ENCODE measurements at places on chromosomes 6 and 20.

DNA sequence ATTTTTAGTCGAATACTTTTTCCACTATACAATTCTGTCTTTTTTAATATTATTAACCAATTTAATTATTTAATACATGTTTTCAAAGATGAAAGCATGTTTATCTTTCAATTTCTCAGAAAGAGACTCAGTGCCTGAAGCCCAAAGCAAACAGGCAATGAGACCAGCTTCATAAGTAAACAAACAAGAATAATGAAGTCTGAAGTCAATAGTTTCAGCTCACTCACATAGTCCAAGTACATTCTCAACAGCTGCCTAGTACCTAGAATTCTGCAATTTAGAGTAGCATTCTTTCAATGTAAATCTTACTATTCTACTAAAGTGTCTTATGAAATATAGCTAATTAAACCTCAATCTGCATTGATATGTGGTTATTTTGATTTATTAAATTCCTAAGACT is 626.5 kb upstream of the NRSN1 start:
- DNase-seq = no peak

DNA sequence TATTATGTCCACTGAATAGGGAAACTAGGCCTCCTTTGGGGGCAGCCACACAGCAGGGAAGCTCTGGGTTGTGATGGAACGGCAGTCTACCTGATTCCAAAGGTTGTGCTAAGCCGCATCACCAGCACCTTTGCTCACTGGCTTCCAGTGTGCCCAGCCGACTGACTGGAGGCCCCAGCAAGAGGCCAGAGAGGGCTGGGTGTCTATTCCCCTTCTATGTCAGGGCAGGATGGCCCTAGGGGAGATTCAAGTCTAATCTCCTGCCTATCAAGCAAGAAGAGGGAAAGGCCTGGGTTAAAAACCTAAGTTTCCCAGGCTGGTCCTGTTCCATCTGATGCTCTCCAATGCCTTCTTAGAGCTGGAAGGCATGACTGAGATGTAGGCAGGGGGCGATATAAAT is 53.6 kb downstream of the JPH2 start:
- no peak for DNase-seq

DNA sequence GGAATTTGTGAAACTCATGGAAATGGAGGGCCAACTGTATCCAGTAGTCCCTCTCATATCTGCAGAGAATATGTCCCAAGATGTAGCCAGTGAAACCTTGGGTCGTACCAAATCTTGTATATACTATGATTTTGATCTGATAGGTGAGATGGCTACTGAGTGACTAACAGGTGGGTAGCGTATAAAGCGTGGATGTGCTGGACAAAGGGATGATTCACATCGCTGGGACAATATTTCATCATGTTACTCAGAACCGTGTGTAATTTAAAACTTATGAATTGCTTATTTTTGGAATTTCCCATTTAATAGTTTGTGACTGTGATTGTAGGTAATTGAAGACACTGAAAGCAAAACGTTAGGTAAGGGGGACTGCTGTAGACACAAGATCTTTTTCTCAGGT is 144.1 kb downstream of the SMAP1 start:
- no peak for DNase-seq

- no peak for DNase-seq
Measured at GRCh38 chr6:15301179-15302006, 55.5 kb downstream of the JARID2 start.

DNA sequence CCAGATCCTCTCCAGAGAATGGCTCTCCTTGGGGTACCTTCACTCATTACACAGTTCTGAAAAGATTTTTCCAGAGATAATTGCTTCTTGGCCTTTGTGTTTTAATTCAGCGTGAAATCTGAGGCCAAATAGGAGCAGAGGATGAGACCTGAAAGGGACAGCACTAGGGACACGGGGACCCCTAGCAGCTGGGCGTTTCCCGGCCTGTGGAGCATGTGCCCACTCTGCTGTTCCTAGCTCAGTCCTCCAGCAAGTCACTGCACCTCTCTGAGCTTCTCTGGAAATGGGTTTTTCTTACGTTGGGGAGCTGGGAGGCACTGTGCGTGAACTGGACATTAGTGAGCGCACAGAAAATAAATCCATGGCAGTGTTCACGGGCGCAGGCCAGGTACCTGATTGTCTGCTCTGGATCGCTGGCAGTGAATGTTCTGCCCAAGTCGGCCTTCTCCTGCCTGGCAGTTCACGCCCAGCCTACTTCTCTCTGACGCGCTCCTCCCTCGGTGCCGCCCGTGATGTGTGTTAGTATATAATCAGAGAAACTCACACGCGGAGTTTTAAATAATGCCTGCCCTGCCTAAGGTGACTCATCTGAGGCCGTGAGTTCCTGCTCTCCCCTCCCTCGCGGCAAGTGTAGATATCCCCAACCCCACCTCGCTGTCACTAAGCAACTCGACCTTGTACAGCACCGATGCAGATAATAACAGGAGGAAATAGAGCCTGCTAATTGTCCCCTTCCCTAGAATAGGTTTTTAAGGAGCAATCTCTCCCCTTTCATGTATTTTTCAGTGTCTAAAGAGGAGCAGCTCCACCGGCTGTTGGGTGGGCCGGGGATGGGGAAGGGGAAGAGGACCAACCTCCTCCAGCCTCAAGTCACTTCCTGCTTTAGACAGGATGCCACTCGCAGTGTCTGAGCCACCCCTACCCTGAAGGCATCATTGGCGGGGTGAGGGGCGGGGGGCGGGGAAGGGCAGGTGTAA is 2.7 kb upstream of the TUBB2A start:
- DNase-seq = peak; percentile 50

DNA sequence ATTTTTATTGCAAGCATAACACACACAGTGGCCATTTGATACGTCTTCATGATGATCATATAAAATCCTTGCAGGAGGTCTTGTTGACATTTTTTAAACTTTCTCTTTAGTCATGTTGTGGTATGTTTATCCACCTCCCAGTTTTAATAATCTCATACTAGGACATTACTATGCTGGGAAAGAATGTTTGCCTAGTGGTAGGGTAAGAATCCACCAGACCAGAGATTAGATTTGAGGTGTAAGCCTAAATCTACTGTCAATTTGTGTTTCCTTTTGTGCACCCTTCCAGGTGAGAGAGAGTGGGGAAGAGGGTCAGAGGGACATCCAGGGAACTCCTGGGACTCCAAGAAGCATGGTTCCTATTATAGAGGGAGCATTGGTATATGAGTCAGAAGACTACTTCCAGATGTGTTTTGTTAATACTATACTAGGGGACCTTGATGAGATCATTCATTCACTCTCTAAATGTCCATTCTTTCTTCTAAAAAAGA is 298.3 kb upstream of the SASH1 start:
- no peak for DNase-seq

DNA sequence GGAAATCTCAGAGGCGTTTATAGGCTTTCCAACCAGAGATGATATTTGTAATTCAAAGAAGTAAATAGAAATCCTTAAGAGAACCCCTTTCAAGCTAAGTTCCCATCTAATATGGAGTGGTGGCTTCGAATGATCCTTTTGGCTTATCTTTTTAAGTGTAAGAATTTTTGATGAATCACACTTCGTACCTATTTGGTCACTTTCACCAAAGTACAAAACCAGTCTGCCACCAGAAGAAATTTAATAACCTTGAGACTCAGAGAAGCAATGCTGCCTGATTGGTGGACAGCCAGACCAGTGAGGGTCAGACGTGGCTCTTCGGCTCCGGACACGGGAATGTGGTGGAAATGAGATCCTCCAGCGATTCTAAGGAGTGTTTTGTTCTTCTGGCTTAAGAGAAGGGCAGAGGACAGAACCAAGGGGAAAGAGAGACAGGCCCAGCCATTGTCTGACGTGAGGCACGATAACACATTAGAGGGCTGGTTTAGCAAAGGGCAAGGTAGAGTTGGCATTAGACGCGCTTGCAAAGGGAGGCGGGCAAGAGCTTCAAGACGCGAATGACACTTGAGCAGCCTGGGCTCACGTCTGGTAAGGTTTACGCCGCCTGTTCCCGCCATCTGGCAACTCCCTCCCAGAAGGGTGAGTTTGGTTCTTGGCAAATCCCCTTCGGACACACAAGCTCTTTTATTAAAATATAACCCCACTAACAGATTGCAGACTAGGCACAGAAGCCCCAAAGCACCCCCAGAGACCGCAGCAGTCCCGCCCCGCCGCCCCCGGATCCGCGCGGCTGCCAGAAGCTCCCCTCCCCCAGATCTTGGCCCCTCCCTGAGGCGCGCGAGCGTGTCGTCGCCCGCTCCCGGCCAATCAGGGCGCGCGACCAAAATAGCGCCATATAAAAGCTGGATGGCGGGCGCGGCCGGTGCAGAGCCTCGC is 50.0 kb upstream of the EZR start:
- DNase-seq = no peak

DNA sequence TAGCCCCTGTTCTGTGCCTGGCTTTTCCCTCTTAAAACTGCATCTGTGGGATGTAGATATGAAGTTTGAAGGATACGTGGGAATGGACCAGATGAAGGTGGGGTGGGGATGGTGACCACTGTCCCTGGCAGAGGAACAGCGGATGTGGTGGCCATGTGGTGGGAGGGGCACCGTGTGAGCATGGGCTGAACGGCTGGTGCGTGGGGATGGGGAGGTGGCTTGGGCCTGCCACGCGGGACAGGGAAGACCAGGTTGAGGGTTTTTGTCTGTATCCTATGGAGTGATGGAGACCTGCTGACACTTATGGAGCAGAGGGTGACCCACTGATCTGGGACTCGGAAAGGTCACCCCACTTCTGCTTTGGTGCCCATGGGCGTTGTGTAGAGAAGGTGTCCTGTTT is 19.2 kb downstream of the PHACTR3 start:
- no peak for DNase-seq

- no peak for DNase-seq
Measured at GRCh38 chr6:21163110-21163837, 430.3 kb upstream of the SOX4 start.

GRCh38 chr20:53036992-53037391 is 64.8 kb downstream of the TSHZ2 start:
- DNase-seq = no peak

DNA sequence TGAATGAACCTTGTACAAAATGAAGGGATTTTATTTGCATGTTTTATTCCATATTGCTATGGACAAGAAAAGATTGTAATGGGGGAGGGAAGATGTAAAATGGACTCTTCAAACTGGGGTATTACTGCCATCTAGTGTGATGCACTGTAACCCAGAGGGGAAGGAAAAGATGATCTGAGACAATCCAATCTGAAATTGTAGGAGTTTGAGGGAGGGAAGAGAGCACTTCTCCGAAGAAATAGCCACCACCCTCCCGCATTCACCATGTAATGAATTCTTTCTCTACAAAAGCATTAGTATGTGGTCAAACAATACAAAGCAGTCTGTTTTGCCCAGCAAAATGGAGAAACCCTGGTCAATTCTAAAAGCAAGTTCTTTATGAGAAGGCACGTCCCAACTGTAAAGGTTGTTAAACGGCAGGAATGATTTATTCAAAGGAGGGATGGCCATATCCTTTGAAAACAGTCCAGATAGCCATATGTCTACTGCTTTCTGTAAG is 679.5 kb upstream of the NRSN1 start:
- no peak for DNase-seq

GRCh38 chr6:26218824-26219223 is 131.6 kb downstream of the HFE start:
- DNase-seq = no peak

GRCh38 chr6:69232496-69232895 is 564.3 kb downstream of the LMBRD1 start:
- no peak for DNase-seq

DNA sequence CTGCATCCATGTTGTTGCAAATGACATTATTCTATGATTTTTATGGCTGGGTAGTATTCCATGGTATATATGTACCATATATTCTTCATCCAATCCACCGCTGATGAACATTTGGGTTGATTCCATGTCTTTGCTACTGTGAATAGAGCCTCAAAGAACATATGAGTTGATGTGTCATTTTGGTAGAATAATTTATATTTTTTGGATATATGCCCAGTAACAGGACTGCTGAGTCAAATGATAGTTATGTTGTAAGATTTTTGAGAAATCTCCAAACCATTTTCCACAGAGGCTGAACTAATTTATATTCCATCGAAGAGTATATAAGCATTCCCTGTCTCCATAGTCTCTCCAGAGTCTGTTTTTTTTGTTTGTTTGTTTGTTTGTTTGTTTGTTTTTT is 1373.5 kb downstream of the GRIK2 start:
- no peak for DNase-seq

GRCh38 chr6:110296241-110297025 is 61.7 kb downstream of the METTL24 start:
- DNase-seq = no peak

DNA sequence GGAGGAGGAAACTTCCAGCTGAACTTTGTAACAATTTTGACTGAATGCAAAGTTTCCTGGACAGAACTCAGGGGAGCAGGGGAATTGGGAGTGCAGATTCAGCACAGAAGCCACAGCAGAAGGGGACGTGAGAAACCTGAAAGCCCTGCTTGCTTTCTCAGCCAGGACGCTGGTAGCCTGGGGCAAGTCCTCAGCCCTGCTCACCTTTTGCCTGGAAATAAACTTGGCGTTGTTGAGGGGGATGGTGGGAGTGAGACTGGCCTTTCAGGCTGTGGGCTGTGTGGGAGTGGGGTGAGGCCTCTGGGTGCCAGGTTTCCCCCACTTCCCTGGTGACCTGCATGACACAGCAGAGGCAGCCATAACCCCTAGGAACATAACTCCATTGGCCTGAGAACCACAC is 238.1 kb upstream of the HS3ST5 start:
- DNase-seq = no peak

- no peak for DNase-seq
Measured at GRCh38 chr6:73739096-73739495, 43.1 kb downstream of the CD109 start.

DNA sequence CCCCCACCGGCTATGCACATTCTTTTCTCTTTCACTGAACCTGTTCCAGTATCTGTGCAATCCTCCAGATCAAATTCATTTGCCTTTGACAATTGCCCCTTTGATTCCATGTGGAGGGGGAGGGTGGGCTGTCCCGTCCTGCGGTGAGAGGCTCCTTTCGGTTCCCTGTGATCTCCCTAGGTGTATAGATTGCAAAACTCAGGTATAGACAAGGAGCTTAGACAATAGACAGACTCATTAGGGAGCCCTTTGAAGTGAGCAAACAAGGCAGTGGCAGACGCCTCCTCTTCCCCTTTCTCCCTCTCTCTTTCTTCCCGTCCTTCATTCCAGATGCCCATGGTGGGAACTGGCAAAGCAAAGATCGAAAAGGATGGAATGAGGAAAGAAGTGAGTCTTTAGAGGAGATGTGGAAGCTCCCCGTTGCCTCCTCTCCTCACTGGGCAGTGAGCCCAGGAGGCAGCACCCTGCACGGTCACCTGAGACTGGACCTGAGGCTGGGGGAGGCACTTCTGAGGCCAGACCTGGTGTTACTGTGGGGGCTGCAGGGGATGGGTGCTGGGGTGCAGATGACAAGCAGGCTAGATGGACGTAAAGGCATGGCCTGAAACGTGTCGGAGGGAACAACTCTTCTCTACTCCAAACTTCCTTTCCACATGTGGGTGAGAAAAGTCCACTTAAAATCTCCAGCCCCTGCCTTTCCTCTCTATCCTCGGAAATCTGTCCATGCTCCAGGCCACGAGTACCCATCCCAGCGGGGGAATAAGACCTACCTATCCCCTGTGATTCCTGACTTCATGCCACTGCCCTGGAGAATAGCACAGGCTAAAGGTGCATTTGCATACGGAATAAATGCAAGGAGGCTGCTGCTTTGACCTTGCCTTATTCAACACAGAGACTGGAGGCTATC is 256.6 kb upstream of the FOXQ1 start:
- no peak for DNase-seq

- no peak for DNase-seq
Measured at GRCh38 chr6:142361779-142362750, 60.3 kb downstream of the ADGRG6 start.
